ENCODE measurements at places on chromosomes 12 and 14.

DNA sequence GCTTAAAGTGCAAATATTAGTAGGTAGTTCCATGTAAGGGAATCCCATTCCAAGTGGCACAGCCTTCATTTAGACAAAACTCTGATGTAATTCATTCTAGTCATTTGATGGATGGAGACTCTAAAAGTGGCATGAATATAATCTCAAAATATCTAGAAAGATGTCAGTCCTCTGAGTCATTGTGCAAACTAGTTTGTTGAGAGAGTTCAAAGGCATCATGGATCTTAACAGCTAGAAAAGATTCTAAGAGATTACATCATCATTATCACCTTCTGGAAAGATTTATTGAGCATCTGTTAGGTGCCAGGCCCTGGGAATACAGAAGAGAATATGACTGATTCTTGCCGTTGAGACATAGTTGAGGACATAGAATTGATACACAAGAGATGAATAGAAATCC is 30.7 kb downstream of the CRADD start:
- no peak for DNase-seq

- no peak for DNase-seq
Measured at GRCh38 chr12:66884091-66884490, 205.2 kb upstream of the GRIP1 start.

- DNase-seq = no peak
Measured at GRCh38 chr12:97151481-97151880, 244.4 kb downstream of the NEDD1 start.

- DNase-seq = peak; percentile 85
Measured at GRCh38 chr12:130916241-130916911, 37.3 kb upstream of the ADGRD1 start.

GRCh38 chr14:31261859-31262731 is 54.5 kb upstream of the HECTD1 start:
- no peak for DNase-seq

- DNase-seq = peak; percentile 77
Measured at GRCh38 chr14:76761136-76761959, at the start of gene VASH1. Gene VASH1 (plus strand): TSS chr14:76761468. CDS start chr14:76762822, 1,354 bp downstream.

GRCh38 chr14:44963044-44963528 is 1.1 kb downstream of the TOGARAM1 start:
- DNase-seq = peak; percentile 24

DNA sequence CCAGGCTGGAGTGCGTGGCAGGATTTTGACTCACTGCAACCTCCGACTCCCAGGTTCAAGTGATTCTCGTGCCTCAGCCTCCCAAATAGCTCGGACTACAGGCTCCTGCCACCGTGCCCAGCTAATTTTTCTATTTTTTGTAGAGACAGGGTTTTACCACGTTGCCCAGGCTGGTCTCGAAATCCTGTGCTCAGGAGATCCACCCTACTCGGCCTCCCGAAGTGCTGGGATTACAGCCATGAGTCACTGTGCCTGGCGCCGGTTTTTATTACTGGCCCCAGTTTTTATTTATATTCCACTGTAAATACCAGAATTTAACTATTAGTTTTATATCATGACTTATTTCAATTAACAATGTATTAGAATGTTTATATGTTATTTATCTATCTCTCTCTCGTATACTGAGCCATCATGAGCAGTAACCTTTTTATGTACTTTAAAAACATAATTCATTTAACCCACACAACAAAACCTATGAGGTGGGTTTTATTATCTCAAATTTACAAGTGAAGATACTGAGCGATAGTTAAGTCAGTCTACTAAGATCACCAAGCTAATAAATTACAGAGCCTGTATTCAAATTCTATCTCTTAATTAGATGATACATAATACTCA is 47.8 kb downstream of the HECTD1 start:
- no peak for DNase-seq

DNA sequence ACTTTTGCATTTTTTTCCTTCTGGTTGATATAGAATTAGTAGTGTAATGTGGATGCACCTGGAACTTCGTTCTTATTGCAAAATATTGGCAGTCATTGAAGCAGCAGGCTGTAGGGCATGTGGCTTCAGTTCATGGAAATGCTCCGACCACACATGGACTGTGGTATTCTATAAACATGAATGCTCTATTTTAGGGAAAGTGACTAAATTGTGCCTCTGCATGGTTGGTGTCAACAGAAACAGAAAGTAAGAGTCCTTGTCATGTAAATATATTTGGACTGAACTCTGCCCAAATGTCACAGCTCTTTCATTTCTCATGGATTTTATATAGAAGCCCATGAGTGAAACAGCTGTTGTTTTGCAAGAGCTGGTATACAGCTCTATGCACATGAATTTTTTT is 917.0 kb downstream of the LRFN5 start:
- no peak for DNase-seq

DNA sequence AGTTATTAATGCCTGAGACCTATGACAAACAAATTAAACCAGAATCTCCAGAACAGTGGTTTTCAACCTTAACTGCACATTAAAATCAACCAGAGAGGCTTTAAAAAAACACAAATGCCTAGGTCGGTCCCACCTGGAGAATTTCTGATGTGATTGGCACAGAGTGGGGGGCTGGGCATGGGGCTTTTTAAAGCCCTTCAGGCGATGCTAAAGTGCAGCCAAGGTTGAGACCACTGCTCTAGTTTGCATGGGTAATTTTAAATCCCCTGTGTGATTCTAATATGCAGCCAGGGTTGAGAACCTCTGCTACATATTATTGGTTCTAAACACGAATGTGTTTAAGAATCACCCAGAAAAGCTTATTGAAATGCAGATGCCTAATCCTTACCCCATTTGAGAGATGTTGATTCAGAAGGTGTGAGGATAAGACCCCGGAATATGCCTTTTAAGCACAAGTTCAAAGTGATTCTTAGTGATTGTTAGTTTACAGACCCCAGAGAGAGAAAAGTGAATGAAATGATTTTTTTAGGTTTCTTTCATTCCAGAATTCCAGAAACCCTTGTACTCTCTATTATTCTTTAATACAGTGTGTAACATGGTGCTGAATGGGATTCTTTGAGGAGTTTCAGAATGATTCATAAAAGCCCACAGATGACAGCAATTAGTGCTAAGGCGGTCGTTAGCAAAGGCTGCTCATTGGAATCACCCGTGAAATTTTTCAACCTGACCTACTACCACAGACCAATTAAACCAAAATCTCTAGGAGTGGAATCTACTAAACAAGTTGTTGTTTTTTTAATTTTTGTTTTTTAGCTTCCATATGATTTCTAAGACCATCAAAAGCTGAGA is 44.9 kb downstream of the LIN7A start:
- DNase-seq = no peak

- no peak for DNase-seq
Measured at GRCh38 chr12:110010853-110011723, 11.9 kb downstream of the ANKRD13A start.

- DNase-seq = no peak
Measured at GRCh38 chr12:770479-770878, 18.1 kb downstream of the WNK1 start.

GRCh38 chr14:64792231-64792630 is 87.5 kb downstream of the SPTB start:
- DNase-seq = no peak

DNA sequence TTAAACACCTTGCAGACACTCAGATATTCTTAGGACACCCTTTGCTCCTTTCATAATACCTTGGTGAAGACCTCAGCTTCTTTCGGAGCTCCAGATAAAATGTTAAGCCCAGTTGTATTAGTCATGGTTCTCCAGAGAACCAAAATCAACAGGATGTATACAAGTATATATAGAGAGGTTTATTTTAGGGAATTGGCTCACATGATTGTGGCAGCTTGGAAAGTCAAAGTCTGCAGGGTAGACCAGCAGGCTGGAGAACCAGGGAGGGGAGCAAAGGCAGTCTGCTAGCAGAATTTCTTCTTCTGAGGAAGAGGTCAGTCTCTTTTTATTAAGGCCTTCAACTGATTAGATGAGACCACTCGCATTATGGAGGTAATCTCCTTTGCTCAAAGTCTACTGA is 6.9 kb upstream of the IGF1 start:
- no peak for DNase-seq

DNA sequence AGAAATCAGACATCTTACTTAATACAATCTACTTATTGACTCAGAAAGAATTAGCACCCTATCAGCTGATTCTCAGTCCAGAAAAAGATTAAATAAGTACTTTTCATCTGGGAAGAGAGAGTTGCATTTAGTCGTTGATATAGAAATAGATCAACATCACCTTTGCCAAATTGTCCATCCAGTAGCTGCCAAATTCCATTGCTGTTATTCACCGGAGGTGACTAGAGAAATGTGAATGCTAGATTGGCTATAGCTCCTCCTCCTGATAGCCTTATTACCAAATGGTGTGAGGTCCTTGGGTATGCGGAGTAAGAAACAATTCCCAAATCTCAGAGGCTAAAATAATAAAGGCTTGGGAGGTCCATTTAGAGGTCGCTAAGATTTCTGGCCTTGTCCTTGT is 723.3 kb upstream of the FLRT2 start:
- DNase-seq = no peak

DNA sequence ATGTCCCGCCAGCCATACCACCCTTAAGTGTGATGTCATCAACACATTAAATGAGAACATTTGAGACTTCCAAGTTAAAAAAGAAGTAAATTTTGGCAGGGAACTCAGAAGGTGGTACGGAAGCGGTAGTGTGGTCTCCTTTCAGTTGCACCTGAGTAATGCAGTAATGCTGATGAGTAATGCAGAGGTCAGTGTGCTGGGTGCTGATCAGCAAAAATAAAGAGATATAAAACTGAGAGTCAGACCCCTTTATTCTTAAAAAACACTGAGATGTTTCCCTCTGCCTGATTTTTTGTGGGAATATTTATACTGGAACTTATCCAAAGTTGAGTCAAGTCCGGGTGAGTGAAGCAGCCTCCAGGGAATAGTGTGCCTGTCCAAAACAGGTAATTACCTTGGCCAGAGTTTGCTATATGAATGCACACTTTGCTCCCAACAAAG is 370.6 kb upstream of the PRICKLE1 start:
- DNase-seq = no peak

GRCh38 chr12:120725659-120726509 is at the start of gene ACADS:
Gene ACADS (plus strand): TSS chr12:120725826. CDS start chr12:120725886, 60 bp downstream.
- DNase-seq = peak; percentile 97

GRCh38 chr12:32400866-32401265 is 1.5 kb downstream of the FGD4 start:
- no peak for DNase-seq

- peak; percentile 32 for DNase-seq
Measured at GRCh38 chr12:4099276-4099675, 174.3 kb upstream of the CCND2 start.

DNA sequence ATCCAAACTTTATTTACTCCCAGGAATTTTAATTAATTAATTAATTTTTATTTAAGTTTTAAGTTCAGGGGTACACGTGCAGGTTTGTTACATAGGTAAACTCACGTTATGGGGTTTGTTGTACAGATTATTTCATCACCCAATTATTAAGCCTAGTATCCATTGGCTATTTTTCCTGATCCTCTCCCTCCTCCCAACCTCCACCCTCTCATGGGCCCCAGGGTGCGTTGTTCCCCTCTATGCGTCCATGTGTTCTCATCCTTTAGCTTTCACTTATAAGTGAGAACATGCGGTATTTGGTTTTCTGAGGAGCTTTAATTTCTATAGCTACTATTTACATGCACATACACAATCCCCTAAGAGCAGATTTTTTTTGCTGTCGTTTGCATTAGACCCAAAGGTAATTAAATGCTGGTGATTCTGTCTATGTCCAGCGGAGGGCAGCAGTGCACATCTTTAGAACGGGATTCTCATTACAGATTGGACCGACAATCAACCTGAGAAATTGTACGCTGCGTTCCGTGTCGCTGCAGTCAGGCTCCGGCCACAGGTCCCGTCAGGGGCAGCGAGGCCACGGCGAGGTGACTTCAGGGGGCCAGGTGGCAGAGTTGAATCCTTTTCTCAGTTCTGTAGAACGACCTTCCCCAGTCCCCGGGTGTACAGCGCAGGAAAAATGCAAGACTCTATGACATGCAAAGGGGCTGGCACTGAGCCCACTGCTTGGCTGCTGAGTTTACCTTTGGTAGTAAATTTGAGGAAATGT is 11.6 kb downstream of the TMEM30B start:
- peak; percentile 92 for DNase-seq

- no peak for DNase-seq
Measured at GRCh38 chr14:96058576-96059200, 19.5 kb downstream of the C14orf132 start.

DNA sequence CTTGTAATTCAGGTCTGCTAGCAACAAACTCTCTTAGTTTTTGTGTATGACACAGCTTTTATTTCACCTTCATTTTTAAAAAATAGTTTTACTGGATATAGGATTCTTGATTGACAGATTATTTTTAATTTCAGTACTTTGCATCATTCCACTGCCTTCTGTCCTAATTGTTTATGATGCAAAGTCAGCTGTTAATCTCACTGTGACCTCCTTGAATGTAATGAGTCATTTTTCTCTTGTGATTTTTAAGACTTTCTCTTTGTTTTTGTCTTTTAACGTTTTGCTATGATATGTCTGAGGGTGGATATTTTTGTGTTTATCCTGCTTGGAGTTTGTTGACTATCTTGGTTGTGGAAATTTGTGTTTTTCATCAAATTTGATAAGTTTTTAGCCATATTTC is 126.3 kb upstream of the FBXO33 start:
- no peak for DNase-seq

DNA sequence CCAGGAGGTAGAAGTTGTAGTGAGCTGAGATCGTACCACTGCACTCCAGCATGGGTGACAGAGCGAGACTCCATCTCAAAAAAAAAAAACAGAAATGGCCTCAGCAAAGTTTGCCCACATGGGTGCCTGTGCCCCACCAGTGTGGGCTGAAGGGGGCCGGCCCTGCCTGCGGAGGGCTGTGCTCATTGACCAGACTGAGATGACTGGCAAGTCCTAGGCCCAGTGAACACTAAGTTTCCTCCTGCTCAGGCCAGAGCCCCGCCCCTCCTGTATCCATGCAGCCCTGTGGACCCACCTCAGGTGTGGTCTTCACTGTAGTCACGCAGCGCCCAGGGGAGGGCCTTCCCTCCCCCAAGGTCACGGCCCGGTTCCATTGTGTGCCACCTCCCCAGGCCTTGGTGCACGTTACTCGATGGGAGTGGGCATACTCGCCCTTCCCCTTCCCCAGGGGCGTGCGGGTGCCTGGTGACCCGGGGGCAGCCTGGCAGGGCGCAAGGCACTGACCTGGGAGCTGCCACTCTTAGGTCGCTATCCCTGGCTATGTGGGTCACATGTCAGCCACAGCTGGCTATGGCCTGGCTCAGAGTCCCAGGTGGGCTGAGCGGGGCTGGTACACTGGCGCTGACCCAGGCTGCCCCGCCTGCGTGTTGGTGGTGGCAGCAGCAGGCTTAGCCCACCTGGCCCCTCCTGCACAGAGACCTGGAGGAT is 16.1 kb downstream of the INF2 start:
- DNase-seq = no peak

Measured in GM23338 (cell line).